ENCODE measurements at places on chromosomes 4 and X.

DNA sequence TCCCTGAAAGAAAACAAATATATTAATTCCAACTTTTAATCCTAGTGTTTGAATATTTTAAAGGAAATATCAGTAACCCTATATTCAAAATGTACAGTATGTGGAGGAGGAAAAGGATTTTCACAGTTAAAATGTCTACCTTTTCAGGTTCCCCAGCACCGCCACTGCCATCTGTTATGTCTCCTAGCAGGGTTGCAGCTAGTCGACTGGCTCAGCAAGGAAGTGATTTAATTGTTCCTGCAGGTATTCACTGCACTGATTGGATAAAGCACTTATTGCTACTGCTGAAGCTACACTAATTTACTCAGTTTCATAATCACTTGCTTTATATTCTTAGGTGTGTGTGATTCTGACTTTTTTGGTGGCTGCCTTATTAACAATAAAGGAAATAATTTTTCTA is 65.5 kb upstream of the FHDC1 start:
- DNase-seq = no peak

DNA sequence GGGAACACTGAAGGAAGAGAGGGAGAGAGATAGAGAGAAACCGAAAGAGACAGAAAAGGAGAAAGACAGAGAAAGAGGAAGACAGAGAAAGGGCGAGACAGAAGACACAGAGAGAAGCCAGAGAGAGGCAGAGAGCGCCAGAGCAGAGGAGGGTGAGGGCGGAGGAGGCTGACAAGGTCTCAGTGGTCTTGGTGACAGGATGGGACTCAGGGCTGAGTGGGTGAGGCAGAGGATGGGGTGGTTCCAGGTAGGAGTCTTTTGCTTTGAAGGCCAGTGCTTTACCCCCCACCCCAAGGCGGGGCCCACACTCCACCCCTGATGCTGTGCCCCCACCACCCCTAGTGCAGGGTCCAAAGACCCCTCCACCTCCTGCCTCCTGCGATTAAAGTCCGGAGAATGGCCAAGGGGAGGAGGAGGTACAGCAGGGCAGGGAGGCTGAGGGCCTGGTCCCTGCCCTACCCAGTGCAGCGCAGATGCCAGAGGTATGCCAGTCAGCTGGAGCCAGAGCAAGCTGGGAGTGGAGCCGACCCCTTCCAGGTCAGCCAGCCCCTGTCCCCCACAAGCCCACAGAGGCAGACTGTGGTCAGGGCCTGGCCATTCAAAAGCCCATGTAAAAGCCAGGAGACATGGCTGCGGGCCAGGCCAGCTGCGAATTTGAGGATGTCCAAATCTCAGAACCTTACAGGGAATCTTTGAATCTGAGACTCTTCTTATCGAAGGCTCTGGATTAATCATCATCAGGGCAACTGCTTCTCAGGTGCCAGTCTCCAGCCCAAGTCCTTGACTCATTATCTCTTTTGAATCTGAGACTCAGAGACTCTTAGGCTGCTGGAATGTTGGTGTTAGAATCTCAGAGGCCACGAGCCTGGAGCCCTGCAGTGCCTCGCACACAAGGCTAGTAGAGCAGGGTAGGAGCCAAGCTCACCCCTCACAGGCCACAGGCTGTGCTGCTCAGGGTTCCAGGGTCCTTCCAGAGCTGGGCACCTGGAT is 758 bp downstream of the IQSEC2 start:
- DNase-seq = peak; percentile 39

DNA sequence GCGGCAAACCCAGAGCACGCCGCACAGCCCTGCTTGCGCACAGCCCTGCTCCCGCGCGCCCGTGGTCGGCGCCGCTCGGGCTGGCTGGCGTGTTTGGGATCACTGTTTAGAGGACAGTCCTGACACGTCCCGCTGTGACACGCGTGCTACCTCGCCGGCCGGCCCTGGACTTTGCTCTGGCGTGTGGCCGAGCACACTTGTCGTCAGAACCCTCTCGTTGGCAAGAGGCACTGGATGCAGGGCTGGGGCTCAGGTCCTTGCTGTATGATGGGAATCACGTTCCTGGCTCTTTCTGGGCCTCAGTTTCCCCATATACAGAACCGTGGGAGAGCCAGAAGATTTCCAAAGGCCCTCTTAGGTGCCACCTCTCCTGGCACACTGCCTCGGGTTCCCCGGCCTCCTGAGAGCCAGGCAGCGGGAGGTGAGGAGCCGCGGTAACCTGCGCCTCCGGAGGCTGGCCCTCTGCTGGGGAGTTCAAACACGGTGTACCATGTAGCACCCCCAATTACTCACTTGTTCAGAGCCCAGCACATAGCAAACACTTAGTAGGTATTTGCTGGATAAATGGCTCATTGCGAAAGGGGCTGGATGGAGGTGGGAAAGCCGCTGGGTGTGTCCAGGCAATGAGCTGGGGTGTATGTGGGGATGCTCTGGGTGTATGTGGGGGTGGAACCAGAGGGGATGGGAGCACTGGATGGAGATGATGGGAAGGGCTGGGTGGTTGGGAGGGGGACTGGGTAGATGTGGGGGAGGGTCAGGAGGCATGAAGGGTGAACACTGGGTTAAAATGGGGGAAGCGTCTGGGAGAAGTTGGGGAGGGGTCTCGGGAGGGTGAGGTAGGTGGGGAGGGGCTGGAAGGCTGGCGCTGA is 76.6 kb downstream of the HTRA3 start:
- DNase-seq = no peak

DNA sequence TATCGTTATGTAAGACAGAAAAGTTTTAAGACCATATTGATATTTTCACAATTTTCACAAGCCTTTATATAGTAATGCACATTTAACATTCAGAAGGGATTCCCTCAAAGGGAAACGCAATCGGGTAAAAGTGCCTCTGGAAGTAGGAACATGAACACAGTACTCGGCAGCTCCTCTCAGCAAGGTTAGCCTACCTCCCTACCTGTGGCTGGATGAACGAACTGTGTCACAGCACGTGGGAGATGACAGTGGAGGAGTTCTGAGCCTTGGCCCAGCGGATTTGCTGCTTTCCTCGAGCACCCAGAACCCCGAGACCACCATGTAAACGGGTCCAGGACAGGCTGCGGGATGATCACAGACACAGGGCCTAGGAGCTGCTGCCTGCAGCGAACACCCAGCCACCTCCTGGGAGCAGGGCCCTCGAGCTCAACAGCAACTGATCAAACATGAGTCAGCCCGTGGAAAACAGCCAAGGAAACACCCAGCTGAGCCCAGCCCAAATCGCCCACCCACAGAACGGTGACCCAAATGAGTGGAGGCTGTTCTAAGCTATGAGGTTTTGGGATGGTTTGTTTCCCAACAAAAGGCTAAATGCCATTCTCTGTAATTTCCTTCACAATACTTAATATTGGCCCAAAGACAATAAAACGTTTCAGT is 30.4 kb downstream of the FAT1 start:
- DNase-seq = peak; percentile 94

- no peak for DNase-seq
Observed at GRCh38 chrX:36897690-36898089, 110.5 kb upstream of the FAM47C start.

GRCh38 chrX:46722742-46723568 is 36.0 kb downstream of the SLC9A7 start:
- DNase-seq = peak; percentile 26

DNA sequence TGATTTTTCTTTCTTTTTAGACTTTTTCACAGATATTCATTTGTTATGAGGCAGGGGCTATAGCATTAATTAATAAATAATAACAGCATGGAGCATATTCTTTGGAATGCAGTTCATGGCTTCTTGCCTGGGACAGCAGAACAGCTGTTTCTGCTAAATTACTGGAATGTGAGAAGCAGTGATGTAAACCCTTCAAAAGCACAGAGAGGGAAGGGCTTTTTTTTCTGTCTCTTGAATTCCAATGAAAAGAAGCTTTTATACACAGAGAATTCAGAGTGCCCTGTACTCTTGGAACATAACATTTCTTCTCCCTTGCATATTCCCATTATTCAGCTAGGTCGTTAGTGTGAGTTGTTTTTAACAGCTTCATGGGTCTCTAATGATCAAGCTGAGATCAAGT is 28.5 kb upstream of the ANK2 start:
- peak; percentile 67 for DNase-seq

DNA sequence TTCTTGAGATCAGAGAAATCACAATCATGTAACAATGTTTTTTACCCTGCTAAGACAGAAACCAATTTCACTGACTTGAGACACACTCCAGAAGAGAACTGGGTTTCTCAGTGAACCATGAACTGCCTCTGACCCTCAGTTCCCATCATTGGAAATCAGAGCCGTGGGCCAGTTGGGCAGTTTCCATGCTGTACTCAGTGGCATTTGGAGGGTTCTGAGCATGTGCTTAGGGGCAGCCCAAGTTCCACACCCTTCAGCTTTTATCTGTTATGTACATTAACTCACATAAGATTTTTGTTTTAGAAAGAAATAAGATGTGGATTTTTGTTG is 77.9 kb downstream of the BTC start:
- DNase-seq = no peak

- DNase-seq = no peak
Observed at GRCh38 chrX:137034508-137034872, 695 bp upstream of the GPR101 start.

GRCh38 chr4:102169345-102169744 is 175.9 kb downstream of the SLC39A8 start:
- peak; percentile 13 for DNase-seq

GRCh38 chr4:121151942-121152341 is 12.2 kb downstream of the TNIP3 start:
- DNase-seq = no peak

DNA sequence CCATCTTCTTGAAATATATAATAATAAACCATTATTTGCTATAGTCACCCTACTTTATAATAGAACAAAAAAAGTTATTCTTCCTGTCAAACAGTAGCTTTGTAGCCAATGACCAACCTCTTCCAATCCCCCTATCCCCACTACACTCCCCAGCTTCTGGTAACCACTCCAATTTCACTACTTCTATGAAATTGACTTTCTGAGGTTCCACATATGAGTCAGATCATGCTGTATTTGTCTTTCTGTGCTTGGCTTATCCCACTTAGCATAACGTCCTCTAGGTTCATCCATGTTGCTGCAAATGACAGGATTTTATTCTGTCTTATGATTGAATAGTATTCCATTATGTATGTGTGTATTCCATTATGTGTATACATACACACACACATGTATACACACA is 809.7 kb upstream of the NDST4 start:
- DNase-seq = no peak

DNA sequence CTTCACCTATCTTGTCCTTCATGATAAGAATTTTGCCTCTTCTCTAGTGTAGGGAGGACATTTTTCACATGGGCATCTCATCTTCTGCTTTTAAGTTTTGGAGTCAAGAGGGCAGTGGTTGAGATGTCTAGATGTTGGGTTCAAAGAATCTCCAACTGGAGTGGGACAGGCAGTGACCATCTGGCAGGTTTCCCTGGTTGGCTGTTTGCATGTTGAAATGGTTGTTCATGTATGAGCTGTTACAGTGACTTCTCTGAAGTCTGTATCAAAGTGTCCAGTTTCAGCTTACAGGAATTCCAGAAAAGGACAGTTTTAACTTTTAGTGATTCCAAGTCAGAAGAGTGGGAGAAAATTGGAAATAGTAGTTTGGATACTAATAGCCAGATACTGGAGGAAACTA is 192.7 kb downstream of the EVC2 start:
- DNase-seq = no peak

DNA sequence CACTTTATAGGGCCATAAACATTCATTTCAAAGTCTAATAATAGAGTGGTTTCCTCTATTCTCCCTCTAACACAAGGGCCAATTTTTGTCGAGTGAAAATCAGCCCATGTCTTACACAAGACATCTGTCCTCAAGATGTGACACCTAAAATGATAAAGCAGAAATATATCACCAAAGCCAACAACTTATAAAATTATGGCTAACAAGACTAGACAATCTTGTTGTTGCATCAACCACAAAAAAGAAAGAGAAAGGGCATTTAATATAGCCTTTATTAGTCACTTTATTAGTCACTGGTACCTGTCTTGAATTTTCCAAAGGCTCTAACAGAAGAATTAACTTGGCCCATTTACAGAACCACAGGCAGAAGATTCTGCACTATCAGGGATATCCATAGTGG is 161.6 kb downstream of the SMIM20 start:
- DNase-seq = no peak

DNA sequence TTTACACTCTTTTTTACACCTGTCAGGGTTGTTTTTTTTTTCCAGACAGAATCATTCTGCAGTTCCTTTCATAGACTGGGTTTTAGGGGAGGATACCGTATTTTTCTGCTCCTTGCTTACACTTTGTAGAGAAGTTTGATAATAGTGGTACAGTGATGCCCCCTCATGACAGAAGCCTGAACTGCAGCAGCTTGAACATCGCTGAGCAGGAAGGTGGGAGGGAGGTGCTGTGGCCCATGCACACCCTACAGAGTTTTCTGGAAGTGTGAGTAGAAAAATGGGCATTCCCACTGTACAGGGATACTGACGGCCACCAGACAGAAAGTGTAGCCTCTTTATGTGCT is 54.5 kb downstream of the RAB40A start:
- peak; percentile 66 for DNase-seq

GRCh38 chrX:29196501-29196900 is 609.3 kb downstream of the IL1RAPL1 start:
- no peak for DNase-seq

DNA sequence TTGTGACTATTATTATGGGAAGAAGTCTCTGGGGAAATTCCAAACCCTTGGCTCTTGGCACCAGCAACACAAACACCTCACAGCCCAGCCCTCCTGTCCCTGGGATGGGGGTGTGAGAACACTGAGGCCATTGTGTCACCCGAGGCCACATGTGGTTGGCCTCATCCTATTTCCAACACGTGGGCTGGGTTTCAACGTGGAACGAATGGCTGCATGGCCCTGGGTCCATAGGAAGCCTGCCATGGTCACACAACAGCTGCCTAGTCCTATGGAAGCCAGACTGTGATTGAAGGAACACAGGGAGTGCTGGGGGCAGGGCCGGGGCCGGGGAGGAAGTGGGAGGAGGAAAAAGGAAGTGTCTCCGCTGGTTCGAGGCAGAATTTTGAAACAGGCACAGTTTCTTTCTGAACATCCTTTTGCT is 10.0 kb downstream of the CLCN4 start:
- no peak for DNase-seq

DNA sequence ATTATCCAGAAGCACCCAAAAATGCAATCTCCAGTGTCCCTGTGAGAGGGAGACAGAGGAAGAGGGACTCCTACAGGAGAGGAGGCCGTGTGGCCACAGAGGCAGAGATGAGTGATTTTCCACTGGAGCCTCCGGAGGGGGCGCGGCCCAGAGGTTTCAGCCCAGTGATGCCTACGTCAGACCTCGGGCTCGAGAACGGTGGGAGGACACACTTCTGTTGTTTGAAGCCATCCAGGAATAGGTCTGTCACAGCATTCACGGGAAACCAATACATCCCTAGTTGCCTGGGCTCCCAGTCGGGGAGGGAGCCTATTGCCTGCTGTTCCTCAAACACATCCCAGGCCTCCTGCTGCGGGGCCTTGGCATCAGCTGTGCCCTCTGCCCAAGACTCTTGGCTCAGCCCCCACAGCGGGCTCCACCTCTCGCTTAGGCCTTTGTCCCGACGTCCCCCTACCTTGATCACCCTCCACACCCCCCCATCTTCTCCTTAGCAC is 39.2 kb upstream of the HMX1 start:
- no peak for DNase-seq

DNA sequence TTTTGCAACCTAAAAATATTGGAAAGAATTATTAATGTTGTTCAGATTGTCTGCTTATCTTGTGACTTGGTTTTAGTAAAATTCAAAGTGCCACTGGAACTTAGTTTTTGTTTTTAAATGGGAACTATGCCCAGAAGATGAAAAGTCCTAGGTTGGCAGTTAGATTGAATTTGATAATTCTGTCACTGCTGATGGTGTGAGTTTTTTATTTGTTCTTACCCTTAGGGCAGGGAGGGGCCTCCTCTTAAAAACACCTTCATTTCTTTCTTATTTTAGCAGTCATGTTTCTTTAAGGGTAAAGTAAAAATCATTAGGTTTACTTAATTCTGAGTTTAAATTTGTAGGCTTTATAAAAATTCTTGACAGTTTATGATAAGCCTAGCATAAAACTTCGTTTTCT is 80.6 kb downstream of the AFF1 start:
- no peak for DNase-seq
